ENCODE measurements at places on chromosomes 3 and 15.

GRCh38 chr3:53259427-53260259, 3.8 kb upstream of the TKT start:
- DNase-seq, result no peak

DNA sequence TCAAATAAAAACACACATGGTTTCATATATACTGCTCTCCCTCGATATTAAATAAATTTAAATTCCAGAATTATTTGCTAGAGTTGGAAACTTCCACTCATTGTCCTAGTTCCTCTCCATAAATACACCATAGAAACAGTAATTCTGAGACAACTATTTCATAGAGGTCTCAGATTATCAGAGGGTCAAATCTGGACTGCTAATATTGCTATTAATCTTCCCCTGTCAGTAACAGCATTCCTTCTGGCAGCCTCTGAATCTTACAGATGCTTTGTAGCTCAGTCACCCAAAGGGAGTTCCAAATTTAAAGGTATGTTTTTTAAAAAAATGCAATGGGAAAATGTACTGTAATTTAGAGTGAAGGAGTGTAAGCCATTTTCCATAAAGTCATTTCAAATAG, 428.8 kb downstream of the PYDC2 start:
- no peak for DNase-seq

- DNase-seq, result no peak
These were observed 37.8 kb downstream of the MITF start for GRCh38 chr3:69776920-69777581.

DNA sequence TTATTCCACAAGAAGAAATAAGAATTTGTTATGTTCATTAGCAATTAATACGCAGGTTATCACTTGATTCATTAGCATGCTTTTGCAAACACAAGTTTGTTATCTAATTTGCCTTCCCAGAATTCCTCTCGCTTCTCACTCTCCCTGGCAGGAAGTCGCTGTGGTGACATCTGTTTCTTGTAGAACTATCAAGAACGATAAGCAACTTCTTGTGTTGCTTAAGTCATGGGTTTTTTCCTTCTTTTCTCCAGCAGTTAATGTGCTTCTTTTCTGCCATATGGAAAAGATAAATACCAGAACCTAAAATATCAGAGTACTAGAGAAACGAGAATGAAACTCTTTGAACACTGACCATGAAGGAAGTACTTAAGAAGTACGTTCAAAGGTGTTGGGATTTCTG, 99.8 kb upstream of the CHMP2B start:
- no peak for DNase-seq

DNA sequence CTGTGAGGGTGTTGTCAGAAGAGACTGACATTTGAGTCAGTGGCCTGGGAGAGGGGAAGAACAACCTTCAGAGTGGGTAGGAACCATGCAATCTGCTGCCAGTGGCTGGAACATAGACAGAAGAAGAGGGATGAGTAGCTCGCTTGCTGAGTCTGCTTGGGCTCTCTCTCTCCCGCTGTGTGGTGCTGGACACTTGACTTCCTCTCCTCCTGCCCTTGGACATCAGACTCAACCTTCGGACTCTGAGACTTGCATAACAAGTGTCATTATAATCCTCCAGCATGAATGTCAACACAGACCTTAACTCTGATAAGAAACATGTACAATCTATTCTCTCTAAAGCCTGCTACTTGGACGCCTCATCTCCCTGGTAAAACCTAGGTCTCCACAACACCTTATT, 5.9 kb upstream of the NMD3 start:
- no peak for DNase-seq

GRCh38 chr15:89783111-89783860, 7.2 kb downstream of the MESP2 start:
- DNase-seq, result no peak

GRCh38 chr15:85542895-85543331, 162.5 kb downstream of the AKAP13 start:
- DNase-seq, result no peak

- no peak for DNase-seq
These were observed 98.6 kb downstream of the CHL1 start for GRCh38 chr3:295166-295565.

DNA sequence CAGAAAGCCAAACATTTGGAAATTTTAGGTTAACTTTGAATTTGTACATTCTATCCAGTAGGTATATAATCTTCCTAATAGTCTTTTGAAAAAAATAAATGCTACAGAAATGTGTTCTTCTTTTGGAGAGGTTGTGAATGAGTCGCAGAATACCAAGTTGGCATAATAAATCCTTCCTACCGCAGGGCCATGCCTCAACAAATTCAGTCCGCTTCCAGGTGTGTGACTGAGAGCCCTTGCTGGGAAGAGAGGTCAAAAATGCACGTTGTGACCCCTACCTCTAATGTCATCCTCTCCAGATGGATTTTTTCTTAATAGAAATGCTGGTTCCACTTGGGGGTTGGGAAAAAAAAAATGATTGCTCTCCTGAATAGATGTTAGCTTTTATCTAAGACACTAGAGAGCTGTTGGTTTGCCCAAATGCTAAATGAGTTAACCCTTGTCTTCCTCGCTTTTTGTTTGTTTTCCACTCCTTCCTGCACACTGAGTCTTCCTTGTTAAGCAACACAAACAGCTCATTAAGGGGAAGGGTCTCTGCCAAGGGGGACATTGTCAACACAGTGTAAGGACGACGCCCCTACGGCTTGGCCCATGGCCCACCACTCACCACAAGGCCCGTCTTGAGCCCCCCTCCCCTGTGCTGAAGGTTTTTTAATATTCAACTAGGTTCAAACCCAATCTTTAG, 33.9 kb downstream of the RLBP1 start:
- DNase-seq, result no peak

DNA sequence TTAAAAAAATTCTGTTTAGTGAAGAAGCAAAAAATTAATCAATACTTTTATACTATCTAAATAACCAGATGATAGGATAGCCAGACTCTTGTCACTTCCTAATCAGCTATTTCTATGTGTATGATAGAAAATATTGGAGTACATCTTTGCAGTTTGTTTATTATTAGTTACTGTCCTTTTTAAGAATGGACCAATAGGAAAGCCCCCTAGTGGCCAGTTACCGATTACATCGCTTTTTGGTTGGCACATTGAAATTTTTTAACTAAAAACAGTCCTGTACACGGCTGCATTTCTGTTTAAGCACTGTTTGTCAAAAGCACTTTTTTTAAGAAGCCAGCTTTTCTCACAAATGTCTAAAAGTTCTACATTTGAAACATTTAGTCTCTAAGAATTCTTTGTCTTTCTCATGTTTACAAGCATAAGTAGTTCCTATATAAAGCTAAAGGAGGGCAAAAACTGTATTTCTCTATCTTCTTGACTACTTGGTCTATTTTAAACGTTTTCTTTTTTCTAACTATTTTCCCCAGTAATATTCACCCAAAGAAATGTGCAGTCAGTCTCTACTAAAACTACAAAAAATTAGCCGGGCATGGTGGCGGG, 253.2 kb upstream of the LRTM1 start:
- DNase-seq, result no peak

Data from activated T-cell treated with anti-CD3 and anti-CD28 coated beads, Interleukin-2, amount 50 U/mL, for 48 hours (primary cell).